Endothelial cell (in vitro differentiated cells): ENCODE measurements at places on chromosomes 11 and 22.

GRCh38 chr11:13119941-13120520 is 110.9 kb downstream of the RASSF10 start:
- no peak for DNase-seq

- no peak for DNase-seq
Observed at GRCh38 chr22:44133161-44133560, 47.6 kb upstream of the PARVG start.

GRCh38 chr22:46220921-46221320 is 29.2 kb downstream of the CDPF1 start:
- no peak for DNase-seq

- DNase-seq, result no peak
Observed at GRCh38 chr11:1157645-1158591, at the start of gene MUC5AC. Gene MUC5AC, plus strand, starts transcription at chr11:1157953. Its CDS starts 47 bp downstream, at chr11:1158000.

- no peak for DNase-seq
Observed at GRCh38 chr22:27764722-27765236, 36.8 kb downstream of the MN1 start.

DNA sequence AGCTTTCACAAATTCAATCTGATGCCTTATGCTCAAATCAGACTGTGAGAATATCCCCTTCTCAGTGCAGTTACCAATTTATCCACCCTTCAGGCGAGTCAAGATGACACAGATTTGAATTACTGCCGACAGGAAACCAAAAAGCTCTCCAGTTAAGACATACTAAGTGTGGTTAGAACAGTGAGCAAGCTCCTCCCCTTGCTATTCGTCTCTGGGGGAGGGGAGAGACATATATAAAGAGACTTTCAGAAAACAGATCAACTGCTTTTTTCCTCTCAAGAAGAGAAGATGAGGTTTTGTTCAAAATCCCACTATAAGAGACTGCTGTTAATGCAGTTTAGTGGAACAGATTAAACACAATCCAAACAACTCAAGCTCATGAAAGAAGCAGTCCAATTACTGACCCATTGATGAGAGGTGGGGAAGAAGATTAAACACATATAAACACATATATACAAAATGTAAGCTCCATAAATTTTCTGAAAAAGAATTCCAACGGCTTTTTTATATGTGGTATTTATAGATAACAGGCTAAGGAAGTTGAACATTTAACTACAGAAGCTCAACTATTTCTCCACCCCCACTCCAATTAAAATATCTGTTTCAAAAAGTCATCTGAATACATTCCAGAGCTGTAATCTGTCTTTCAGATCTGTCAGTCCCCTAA is 102.7 kb downstream of the MRTFA start:
- DNase-seq, result no peak

DNA sequence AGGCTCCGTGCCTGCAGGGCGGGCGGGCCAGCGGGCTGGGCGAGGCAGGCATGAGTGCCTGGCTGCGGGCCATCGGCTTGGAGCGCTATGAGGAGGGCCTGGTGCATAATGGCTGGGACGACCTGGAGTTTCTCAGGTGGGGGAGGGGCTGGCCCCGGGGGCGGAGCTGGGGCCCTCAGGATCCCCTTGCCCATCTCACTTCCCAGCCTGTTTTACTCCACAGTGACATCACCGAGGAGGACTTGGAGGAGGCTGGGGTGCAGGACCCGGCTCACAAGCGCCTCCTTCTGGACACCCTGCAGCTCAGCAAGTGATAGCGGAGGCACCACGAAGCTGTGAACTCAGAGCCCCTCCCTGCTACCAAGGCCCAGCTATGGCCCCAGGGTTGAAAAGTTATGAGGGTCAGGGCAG is 5.9 kb downstream of the PHOX2A start:
- DNase-seq, result peak; percentile 80

- no peak for DNase-seq
Observed at GRCh38 chr11:94449437-94449836, 44.2 kb downstream of the MRE11 start.

- DNase-seq, result no peak
Observed at GRCh38 chr11:43918662-43919061, 23.8 kb upstream of the C11orf96 start.

DNA sequence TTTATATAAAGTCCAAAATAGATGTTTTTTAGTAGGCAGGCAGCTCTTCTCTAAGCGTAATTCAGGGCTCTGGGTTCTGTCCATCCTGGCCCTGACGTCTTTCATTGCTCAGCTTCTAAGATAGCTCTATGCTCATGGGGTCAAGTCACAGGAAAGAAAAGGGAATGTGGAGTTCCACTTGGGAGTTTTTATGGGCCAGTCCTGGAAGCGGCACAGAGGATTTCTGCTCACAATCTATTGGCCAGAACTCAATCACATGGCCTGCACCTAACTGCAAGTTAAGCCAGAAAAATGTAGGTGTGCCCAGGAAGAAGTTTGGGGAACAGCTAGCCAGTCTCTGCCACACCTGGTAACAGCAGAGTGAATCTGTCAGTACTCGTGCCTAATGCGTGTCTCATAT is 7.4 kb upstream of the ZBTB16 start:
- DNase-seq, result no peak

GRCh38 chr11:115927823-115928329 is 423.7 kb upstream of the CADM1 start:
- DNase-seq, result no peak

DNA sequence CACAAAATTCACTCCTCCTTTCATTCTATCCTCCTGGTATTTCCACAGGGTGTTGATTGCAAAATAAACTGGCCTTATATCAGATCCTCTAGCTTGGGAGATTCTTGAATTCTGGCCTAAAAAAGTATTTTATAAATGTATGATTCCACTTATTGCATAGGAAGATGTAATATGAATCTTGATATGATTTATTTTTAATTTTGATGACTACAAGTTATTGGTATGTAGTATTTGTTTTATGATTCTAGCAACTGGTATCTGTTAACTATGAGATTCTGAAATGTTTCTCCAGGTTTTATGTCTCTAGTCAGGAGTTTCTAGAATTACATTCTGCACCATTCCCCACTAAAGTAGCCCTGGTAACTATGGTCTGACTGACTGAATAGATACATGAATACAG is 373.9 kb upstream of the C11orf87 start:
- DNase-seq, result no peak

DNA sequence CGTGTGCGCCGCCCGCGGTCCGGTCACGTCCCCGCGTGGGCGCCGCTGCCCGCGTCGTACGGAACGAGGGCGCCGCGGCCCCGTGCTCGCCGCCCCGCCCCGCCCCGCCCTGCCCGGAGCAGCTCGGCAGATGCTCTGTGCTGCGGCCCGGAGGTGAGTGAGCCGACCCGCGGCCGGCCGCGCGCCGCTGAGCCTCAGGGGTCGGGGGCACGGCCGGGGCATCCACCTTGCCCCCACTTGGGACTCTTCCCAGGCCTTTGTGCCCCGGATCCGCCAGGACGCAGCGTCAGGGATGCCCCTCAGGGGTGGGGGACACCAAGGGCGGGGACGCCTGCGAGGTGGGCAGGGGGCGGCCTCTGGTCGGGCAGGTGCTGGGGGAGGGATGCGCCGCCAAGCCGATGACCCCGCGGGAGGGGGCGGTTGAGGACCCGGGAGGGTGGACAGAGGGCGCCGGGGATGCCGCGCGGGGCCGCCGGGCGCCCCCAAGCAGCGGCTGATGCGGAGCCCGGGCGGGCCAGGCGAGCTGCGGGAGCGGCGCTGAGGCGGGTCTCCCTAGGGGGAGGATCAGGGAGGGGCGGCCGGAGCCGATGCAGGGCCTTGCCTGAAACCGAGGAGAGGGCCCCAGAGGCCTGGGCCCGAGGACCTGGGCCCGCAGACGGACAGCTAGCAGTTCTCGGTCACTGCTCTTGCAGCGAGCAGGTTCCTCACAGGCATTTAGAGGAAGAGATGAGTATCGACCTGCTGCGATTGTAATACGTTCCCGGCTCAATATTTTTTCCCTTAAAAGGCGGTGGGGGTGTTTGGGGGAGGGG is at the start of gene GNAZ:
Gene GNAZ, plus strand, starts transcription at position 102 of the 812 bp plus-strand sequence. CDS start 25,177 bp downstream, outside the sequence.
- peak; percentile 38 for DNase-seq

DNA sequence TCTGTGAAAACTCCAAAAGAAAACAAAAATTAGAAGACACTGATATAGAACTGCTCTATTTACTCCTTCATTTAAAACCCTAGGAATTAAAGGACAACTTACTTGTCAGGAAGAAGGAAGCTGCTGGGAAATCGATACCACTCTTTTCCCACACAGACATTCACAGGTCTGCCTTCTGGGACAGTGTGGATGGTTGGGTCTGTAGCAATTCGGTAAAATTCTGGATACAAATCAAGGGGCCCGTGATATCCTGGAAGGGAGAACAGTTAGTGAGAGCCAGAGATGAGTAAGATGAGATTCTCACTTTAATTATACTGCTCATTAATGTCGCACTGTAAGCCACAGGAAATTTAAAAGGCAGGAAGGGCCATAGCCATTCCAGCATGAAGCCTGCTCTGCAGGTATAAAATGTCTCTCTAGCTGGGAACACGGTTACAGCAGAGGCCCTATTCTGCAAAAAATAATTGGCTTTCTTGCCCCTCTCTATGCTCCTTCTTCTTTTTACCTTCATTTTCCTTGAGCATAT is 34.0 kb downstream of the ALG9 start:
- DNase-seq, result no peak

- DNase-seq, result no peak
Observed at GRCh38 chr11:34502949-34503348, 10.6 kb downstream of the ELF5 start.

GRCh38 chr11:59669611-59670009 is 773 bp upstream of the PATL1 start:
- DNase-seq, result peak; percentile 33

- no peak for DNase-seq
Observed at GRCh38 chr22:23683545-23683944, 7.3 kb upstream of the RGL4 start.

DNA sequence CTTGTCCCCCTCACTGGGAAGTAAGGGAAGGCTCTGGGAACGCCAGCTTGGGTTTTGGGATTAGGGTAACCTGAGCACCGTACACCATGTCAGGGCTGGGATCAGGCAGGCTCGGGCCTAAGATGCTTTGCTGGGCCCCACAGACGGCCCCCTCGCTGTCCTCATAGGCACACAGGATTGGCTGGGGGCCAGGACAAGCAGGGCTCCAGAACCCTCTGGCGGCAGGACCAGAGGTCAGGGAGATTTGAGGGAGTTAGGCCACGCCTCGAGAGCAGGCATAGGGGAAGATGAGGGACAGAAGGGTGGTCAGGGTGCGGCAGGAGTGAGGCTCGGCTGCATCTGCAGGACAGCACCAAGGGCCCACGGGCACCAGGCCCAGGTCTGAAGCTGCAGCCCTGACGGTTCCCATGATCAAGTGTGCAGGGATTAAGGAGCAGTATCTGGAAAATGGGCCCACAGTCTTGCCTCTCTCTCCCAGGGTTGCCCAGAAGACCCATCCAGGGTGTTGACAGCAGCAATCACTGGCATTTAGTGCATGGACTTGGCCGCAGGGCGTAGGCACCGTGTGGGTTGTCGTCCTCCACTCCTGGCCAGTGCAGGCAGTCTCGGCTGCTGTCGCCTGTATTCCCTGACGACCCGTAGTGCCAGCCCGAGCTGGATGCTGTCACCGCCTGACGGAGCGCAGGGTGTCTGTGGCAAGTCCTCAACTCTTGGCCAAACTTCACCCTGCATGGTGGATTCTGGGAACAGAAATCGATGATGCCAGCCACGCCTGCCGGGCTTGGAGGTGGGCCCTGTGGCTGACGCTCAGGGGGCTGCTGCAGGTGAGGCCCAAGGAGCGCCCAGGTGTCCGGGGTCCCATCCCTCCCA is 15.7 kb upstream of the GNB1L start:
- DNase-seq, result no peak

GRCh38 chr11:48683226-48683720 is 194.7 kb downstream of the OR4A47 start:
- DNase-seq, result no peak

DNA sequence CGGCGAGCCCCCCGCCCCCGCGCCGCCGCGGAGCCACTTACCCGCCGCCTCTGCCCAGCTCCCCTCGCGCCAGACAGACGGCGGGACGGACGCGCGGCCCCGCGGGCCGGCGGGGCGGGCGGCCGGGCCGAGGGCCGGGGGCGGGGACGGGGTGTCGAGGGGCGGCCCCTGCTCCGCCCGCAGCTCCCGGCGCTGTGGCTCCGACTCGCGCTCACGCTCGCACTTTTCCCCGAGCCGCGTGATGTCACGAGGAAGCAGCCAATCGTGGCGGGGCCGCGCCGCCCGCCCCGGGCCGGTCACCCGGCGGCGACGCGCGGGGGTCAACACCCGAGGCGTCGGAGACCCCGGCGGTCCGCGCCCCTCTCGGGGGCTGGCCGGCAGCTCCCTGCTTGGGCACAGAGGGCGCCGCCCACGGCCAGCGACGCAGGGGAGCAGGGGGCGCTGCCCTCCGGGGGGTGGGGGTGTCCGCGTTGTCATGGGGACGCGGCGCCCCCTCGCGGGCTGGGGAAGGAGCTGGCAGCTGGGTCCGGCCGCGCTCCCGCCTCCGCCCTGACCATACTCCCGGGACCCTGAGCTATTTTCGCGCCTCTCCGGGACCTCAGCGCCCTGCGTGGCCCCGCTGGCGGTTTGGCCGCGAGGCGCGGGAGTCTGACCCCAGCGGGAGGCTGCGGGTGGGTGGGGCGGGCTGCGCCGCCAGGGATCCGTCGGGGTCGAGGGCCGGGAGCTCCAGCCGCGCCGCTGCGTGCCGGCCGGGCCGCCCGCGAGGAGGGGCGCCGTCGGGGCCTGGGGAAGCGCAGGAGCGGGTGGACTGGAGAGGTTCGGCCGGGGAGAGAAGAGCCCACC is at the start of gene CHRM4:
Gene CHRM4, minus strand, starts transcription at position 199 of the 843 bp plus-strand sequence. CDS start 5,219 bp downstream, outside the sequence.
- DNase-seq, result peak; percentile 64

- no peak for DNase-seq
Observed at GRCh38 chr11:102791271-102792036, 6.5 kb downstream of the MMP1 start.

DNA sequence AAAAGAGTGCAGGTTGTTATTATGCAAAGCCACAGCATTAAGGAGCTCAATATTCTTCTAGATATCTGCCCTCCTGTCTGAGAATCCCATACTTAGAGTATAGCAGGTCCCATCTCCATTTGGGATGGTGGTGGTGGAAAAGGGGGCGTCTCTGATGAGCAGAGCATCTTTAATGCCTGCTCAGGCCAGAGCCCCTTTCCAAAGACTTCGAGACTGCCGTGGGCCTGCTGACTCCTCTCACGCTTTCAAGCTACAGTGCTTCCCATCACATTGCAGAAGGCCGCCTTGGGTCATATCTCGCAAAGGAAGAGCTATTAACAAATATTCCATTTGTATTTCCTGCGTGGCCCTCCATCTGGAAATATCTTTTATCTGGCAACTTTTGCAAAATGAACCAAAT is 10.9 kb downstream of the LMO2 start:
- DNase-seq, result no peak

- DNase-seq, result no peak
Observed at GRCh38 chr11:78931891-78932290, 357.2 kb upstream of the NARS2 start.

GRCh38 chr22:31333641-31334040 is 12.5 kb downstream of the PATZ1 start:
- DNase-seq, result no peak

DNA sequence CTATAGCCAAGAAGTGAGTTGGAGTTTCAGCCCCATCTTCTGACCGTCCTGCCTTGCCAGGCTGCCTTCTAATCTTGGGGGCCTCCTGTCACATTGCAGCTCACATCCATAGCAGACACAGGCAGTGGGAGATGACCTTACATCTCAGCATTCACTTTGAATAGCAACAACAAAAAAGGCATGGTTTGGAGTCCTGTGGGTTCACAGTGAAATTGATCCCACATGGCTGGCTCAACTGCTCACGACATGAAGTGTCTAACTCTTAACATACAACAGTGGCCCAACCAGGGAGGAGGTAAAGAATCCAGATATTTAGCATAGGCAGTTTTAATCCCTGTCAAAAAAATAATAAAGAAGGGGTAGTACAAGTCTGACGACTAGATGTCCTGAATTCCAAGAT is 38.1 kb downstream of the DBX1 start:
- DNase-seq, result no peak

- DNase-seq, result no peak
Observed at GRCh38 chr22:44540756-44541670, 43.0 kb upstream of the RTL6 start.
